ENCODE measurements at places on chromosomes 3 and 15. TPM values are rescaled to one million over a fixed set of nuclear protein-coding genes. Genes with fewer than 3 reads are reported as not detected.

Gene RBPMS2
- 10.6 TPM for total RNA-seq

Gene NT5DC2
- 178 TPM for total RNA-seq

Gene UROC1
- not detected for total RNA-seq

Gene IQCF5
- total RNA-seq: not detected

Gene KNL1
- total RNA-seq: 3.3 TPM

Gene EPHA6
- 0.99 TPM for total RNA-seq

Gene GRK7
- not detected for total RNA-seq

Gene SIDT1
- not detected for total RNA-seq

Gene SPINT1
- 30.1 TPM for total RNA-seq

- DNase-seq: no peak
These were observed 392.3 kb upstream of the ZNF717 start for GRCh38 chr3:76177610-76178009.

DNA sequence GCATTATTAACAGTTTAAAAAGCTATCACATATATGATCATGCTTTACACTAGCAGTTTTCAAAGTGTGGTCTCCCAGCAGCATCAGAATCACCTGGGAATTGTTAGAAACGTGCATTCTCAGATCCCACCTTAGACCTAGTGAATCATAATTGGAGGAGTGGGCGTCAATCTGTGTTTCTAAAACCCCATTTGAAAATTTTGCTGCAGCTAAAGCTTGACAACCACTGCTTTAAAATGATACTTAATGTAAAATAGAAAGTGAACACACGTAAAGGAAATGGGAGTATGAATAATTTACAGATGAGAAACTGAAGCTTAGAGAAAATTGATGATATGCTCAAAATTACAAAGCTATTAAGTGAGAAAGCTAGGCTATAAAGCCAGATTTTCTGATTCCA lies 62.3 kb downstream of the SLC9C1 start:
- no peak for DNase-seq

DNA sequence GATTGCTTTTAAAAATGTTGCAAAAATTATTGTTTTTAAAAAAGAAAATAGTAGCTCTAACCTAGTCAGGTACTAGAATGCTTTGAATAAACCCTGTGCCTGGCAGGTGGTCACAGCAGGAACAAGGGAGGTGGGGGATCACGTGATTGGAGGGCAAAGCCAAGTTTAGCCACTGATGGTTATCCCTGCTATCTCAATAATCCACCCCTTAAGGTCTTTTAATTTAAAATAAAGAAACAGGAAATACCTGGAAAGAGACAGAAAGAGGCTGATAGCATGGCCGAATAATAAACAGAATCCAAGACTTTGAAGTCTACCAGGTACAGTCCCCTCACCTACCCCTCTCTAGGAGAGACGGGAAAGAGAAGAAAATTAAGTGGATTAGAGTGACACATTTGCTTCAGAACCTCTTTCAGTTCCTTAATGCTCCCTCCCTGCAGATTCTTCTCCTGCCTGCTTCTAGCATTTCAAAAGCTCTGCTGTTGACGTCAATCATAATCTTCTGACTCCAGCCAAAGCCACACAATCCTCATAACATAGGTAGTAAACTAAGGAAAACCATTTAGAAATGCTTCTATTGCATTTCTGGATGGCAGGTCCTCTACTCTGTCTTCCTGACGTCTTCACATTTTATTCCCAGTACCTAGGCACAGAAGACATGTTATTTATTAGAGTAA lies 303.4 kb upstream of the MME start:
- no peak for DNase-seq

- peak; percentile 16 for DNase-seq
These were observed 705 bp downstream of the NIPA2 start for GRCh38 chr15:22839046-22839695.

DNA sequence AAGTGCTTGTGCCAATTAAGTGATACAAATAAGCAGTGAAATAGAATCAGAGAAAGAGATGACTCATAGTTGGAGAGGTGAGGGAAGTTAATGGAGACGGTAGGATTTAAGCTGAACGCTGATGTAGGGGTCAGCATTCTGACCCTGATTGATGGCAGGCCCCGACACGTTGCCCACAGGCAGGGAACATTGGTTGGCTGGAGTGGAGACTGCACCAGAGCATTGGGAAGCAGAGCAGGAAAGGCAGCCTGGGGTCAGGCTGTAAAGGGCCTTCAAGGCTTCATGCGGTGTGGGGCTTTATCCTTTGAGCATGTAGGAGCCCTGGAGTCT lies 68.6 kb downstream of the DCUN1D1 start:
- peak; percentile 6 for DNase-seq

- peak; percentile 77 for DNase-seq
These were observed 14.1 kb downstream of the LACTB start for GRCh38 chr15:63135804-63136203.

All from astrocyte (in vitro differentiated cells and primary cell).